NCI-H1436 (cell line): ENCODE measurements at places on chromosomes 4 and X.

DNA sequence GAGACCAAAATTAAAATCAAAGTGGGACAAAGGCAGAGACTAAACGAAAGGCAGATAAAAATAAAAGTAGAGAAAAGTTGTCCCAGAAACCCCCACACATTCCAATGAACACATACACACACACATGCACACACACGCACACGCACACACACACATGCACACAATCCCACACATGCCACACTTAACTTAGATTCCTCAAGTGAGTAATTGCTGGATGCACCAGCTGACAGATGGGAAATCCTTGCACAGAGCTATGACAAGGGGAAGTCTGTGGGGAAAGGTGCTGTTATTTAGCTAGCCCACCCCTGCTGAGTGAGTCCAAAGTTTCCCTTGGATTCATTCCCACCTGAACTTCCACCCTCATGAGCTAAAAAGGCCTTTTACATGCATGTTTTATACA is 233.9 kb downstream of the RAB28 start:
- no peak for DNase-seq

DNA sequence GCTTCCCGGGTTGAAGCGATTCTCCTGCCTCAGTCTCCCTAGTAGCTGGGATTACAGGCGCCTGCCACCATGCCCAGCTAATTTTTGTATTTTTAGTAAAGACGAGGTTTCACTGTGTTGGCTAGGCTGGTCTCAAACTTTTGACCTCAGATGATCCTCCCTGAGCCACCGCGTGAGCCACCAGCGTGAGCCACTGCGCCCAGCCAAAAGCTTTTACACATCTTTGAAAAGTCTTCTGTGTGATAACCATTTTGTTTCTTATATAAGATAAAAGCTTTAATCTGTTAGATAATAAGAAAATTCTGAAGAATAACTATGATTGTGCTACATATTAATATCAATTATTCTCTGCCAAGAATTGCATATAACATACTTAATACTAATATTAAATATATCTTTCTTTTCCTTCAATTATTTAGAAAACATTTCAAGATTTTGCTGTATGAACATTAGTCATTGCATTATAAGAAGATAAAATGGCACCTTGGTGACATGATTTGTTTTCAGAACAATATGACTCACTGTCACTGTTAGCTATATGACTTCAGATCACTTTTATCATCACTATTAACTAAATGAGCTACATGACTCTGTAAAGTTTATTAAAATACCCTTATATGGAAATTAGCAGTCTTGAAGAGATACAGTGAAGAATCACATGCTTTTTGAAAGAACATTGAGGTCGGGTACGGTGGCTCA is 33.4 kb downstream of the RUFY3 start:
- DNase-seq = no peak

GRCh38 chr4:59060002-59060846 is 1950.0 kb upstream of the IGFBP7 start:
- DNase-seq = no peak

GRCh38 chrX:107706309-107706708 is 69.3 kb downstream of the TSC22D3 start:
- DNase-seq = no peak

DNA sequence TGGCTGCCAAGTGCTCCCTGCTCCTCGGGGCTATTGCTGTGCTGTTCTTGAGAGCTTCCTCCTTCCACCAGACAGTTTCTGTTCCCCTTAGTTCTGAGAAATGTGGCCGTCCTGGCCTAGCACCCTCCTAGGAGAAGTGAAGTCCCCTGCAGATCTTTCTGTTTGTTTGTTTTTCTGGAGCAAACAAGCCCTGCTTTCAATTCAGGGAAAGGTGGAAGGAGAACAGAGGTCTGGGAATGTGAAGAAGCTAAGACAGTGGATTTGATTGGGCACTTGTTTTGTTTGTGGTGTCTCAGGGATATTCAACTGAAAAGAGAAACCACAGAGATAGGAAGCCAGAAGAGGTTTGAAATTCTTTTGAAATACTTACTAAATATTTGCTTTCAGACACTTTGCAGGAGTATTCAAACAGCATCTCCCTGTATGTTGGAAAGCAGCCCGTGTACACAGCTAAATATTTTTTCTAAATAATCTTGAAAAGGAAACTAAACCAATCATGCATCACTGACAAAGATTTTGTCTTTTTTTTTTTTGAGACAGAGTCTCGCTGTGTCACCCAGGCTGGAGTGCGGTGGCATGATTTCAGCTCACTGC is 36.5 kb upstream of the PPM1K start:
- no peak for DNase-seq

DNA sequence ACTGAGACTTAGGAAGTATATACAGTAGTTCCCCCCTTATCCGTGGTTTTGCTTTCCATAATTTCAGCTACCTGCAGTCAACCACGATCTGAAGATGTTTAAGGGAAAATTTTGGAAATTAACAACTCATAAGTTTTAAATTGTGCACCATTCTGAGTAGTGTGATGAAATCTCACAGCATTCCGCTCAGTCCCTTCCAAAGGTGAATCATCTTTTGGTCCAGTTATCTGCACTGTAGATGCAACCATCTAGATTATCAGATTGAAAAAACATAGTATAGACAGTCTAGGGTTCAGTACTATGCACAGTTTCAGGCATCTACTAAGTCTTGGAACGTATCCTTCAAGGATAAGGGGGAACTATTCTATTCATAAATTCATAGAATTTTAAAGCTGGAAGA is 109.0 kb downstream of the ANXA3 start:
- no peak for DNase-seq

DNA sequence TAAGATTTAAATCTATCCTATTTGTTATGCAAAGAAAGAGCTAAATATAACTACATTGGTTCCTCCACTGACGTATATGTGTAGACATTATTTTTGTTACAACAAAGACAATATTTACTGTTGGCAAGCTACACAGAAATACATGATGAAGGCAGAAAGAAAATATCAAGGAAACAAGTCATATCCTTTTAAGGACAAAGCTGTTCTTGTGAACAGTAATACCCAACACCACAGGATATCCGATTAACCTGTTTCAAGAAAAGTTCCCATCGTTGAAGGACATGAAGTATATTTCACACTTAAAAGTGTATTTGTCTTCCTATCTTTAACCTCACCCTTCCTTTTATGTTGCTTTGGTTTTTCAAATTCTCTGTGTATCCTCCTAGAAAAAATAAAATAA is 235.8 kb upstream of the AADAT start:
- DNase-seq = no peak

- no peak for DNase-seq
Measured at GRCh38 chrX:130696542-130696941, 206.5 kb downstream of the ENOX2 start.

GRCh38 chrX:8847360-8847759 is 46.2 kb upstream of the FAM9A start:
- no peak for DNase-seq

DNA sequence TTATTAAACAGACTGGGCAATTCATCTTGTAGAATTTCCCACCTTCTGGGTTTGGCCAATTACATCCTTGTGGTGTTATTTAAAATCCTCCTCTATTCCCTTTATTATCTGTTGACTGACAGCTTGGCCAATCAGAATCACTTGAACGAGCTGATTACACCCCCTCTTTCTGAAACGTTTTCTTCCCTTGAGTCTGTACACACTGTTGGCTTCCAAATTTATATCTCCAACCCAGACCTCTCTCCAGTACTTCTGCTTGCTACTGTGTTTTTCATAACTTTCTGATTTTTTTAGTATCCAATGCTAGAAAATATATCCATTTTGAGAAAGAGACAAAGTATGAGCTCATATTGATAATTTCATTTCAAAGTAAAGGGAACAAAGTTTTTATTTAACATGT is 14.8 kb downstream of the CD38 start:
- no peak for DNase-seq

- no peak for DNase-seq
Measured at GRCh38 chrX:71315917-71316316, 14.4 kb downstream of the ITGB1BP2 start.

DNA sequence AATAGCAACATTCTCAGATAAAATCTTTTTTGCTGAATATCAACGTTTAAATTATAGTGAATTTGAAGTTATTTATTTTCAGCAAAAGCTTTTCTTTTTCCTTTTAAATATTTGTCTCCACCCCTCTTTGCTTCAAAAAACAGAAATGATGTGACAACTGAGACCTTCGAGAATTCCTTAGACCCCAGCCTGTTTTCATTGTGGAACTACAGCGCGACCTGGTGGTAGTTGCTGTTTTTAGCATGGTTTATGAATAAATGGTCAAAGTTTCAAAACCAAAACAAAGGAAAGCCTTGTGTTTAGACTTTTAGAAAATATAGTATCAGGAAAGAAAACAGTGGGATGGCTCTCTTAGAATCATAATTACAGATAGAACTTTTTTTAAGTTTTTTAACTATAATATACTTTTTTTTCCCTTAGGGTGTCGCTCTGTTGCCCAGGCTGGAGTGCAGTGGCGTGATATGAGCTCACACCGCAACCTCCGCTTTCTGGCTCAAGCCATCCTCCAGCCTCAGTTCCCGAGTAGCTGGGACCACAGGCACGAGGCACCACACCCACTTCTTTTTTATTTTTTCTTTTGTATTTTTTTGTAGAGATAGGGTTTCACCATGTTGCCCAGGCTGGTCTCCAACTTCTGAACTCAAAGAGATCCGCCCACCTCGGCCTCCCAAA is 26.8 kb upstream of the TMEM184C start:
- DNase-seq = no peak

DNA sequence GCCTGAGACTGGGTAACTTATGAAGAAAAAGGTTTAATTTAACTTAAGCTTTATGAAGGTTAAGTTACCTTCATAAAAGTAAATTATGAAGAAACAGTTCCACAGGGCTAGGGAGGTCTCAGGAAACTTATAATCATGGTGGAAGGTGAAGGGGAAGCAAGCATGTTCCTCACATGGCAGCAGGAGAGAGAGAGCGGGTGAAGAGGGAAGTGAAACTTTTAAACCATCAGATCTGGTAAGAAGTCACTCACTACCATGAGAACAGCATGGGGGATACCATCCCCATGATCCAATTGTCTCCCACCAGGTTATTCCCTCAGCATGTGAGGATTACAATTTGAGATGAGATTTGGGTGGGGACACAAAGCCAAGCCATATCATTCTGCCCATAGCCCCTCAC is 944.7 kb upstream of the NDST4 start:
- no peak for DNase-seq

DNA sequence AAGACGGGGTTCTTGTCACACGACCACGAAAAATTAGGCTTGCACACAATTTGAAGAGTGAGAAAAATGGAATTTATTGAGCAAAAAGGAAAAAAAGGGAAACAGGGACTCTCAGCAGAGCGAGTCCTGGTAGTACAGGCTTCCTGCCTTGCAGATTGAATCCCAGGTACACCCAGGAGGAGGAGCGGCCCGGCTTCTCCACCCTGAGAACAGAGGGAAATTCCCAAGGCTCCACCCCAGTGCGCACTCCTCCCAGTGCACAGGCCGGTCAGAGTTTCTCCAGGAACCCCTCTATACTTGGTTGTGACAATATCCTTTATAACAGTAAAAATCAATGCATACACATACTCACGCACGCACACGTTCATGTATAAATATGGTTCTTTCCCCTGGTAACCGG is 22.0 kb downstream of the SLC4A4 start:
- DNase-seq = no peak

DNA sequence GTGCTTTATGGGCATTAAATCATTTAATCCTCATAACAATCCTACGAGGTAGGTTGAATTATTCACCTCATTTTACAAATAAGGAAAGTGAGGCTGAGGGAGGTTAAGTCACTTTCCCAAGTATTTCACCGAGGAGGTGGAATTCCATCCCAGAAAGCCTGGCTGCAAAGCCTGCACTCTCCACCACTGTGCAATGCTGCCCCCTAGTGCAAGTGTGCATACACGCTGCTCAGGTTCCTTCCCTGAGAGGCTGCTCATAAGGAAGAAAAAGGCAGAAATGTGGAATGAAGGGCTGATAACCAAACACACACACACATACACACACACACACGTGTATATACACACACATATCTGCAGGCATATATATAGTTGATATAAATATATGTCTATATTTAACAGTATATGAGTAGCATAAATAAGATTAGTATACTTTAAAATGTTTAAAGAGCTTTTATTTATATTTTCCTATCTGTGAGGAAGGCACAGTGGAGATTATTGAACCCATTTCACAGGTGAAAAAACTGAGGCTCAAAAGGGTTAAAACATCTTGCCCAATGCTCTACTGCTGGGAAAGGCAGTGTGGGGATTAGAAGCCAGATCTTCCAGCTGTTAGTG is 714.5 kb upstream of the TENM3 start:
- peak; percentile 62 for DNase-seq

GRCh38 chr4:17204908-17205307 is 306.5 kb upstream of the LDB2 start:
- no peak for DNase-seq

GRCh38 chr4:88799900-88800299 is 102.3 kb upstream of the NAP1L5 start:
- no peak for DNase-seq

GRCh38 chrX:48580662-48581061 is 6.4 kb downstream of the RBM3 start:
- no peak for DNase-seq

DNA sequence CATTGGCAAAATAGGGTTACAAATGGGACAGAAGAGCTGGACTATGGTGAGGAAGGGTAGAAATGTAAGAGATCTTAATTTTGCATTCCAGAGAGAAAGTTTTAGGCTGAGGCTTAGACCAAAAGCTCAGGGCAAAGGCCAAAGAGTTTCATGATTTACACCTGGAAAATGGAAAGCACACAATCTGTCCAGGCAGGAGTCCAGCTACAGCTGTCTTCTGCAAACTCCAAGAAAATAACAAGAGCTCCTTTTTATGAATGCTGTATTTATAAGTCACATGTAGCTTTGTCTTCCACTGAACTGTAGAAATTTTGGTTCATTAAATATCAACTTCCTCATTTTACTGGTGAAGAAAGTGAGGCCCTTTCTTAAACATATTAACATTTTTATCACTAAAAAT is 288.0 kb upstream of the ATOH1 start:
- no peak for DNase-seq

GRCh38 chr4:4574792-4575191 is 32.9 kb upstream of the STX18 start:
- no peak for DNase-seq

- no peak for DNase-seq
Measured at GRCh38 chr4:106035204-106035603, 139.9 kb downstream of the NPNT start.

- DNase-seq = no peak
Measured at GRCh38 chrX:154653048-154653401, 354 bp downstream of the CTAG2 start.

DNA sequence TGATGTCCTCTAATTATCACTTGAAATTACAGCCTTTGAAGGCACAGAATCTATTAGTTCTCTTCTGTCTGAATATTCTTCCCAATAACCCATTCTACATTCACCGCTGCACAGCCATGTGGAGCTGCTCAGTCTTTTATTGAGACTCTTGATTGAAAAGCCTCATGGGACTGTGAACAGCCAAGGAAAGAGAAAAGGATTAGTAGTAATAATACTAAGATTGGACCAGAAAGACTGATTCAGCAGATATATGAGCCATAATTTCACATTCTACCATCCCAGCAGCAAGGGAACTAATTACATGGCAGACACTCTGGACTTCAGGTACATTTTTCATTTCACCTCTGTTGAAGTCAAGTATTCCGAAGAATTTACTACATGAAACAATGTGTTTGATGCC is 2471.7 kb downstream of the ARAP2 start:
- no peak for DNase-seq
